Naive thymus-derived CD4-positive, alpha-beta T cell (primary cell): ENCODE measurements at places on chromosomes 16 and 17.

DNA sequence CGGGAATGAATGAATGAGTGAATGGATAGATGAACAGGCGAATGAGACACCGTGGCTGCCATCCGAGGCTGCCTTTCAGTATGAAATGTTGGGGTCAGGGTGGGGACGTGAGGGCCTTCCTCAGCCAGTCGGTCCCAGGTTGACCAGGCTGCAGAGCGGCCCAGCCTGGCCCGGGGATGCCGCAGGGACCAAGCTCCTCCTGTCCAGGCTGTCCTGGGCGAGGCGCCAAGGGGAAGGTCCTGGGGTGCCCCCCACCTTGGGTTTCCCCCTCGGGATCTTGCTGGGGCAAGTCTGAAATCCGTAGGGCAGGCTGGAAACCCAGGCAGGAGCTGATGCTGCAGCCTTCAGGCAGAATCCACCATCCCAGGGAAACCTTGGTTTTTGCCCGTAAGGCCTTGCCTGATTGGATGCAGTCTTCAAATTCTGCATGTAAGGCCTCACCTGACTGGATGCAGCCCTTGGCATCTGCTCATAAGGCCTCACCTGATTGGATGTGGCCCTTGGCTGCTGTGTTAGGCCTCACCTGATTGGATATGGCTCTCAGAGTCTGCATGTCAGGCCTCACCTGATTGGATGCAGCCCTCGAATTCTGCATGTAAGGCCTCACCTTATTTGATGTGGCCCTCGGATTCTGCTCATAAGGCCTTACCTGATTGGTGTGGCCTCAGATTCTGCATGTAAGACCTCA, 61.7 kb upstream of the ZNF469 start:
- DNase-seq, result no peak

DNA sequence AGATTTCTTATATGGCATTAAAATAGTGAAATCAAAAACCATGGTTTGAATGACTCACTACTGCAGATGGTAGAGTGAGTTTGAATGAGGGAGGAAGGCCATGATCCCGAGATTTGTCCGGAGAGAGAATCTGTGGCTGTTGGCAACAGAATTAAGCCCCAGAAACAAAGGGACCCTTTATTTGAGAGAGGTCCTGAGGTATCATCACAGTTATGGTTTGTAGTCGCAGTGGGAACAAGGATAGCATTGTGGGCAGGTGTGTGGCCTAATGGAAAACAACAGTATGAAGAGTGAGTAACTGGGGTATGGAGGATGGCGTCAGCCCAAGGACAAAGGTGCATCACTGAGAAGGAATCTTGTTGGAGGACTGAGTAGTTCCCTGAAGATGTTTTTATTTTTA, 8.5 kb upstream of the ZFP3 start:
- DNase-seq, result no peak

DNA sequence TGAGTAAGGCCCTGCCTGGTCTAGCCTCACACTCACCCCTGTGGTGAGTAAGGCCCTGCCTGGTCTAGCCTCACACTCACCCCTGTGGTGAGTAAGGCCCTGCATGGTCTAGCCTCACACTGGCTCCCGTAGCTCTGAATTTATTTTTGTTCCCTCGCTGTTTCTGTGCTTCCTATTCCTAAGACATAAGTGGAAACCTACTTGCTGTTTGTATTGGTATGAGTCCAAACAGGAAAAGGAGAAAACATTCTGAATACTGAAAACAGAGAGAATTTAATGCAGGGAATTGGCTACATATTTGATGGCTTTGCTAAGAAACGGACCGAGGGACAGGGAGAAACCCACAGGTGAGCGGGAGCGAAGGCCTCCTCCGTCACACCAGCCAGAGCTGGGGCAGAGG, 267.8 kb downstream of the FOXL1 start:
- DNase-seq, result no peak

GRCh38 chr16:1258906-1259759, 3.3 kb downstream of the TPSD1 start:
- DNase-seq, result no peak

DNA sequence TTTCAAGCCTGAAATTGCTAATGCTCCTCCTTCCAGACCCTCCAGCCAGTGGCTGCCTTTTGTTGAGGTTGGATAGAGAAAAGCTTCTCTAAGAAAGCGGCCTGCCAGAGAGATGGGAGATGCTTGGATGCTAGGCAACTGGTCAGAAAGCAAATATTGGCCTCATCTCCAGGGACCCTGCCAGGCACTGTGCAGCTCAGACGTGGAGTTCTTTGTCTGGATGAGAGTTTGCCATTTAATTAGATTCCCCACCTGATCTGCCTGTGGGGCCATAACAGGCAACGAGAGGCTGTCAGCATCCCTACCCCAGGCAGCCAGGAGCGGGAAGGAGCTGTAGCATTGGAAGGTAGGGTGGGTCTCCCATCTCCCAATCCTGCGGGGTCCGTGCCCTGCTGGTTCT, 52.7 kb downstream of the ASIC2 start:
- DNase-seq, result no peak

GRCh38 chr17:33366960-33367359, 73.9 kb upstream of the ASIC2 start:
- DNase-seq, result no peak

DNA sequence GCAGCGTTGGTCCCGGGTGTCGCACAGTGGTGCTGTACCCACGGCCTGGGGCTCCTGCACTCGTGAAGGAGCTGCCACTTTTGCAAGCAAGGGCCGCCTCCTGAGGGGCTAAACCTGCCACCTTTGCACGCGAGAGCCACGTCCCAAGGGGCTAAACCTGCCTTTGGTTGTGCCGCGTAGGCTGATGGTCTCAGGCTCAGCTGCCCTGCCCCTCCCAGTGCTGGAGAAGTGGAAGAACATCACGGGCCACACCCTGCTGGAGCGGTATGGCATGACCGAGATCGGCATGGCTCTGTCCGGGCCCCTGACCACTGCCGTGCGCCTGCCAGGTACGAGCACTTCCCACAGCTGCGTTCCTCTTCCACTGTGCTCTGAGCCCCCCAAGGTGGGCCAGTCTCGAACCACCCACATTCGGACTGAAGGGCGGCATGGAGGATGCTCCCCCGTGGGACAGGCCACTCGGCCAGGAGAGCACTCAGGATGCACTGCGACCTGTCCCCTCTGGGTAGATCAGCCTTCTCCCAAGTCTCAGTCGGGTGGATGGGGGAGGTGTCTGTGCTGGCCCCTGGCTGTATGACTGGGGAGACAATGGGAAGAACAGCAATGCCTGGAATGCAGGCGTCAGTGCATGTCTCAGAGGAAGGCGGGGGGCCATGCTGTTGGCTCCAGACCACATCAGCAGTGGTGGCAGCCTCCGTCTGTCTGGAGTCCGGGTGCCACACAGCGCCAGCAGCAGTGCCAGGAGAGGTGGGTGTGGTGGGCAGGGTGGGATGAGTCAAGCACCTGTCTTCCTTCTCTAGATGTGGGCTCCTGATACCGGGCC, 20.7 kb downstream of the ACSF3 start:
- DNase-seq, result no peak
